ENCODE measurements at places on chromosomes 5 and 9.

- DNase-seq = peak; percentile 70
Measured at GRCh38 chr5:157761690-157762621, 18.4 kb downstream of the LSM11 start.

GRCh38 chr9:34457266-34458012, 931 bp downstream of the FAM219A start:
- peak; percentile 63 for DNase-seq

- DNase-seq = no peak
Measured at GRCh38 chr9:86626802-86627201, 272.6 kb upstream of the TUT7 start.

DNA sequence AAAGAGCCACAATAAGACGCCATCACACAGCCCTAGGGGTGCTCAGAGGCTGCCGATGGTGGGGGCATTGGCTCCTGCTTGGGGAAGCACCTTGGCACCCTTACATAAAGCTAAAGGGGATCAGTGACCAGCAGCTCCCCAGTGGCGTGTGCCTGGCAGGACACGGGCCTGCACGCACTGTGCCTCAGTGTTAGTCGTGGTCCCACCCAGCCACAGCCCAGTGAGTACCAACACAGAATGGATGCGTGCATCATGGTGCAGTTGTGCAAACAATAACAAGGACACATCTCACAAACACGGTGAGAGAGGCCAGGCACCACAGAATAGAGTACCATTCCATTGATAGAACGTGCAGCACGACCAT, 103.2 kb downstream of the WNK2 start:
- no peak for DNase-seq

- no peak for DNase-seq
Measured at GRCh38 chr5:52997424-52997823, 8.3 kb downstream of the ITGA2 start.

- DNase-seq = no peak
Measured at GRCh38 chr5:149740341-149740740, 10.2 kb downstream of the PPARGC1B start.

GRCh38 chr5:163552536-163552935, 47.1 kb downstream of the MAT2B start:
- DNase-seq = no peak

DNA sequence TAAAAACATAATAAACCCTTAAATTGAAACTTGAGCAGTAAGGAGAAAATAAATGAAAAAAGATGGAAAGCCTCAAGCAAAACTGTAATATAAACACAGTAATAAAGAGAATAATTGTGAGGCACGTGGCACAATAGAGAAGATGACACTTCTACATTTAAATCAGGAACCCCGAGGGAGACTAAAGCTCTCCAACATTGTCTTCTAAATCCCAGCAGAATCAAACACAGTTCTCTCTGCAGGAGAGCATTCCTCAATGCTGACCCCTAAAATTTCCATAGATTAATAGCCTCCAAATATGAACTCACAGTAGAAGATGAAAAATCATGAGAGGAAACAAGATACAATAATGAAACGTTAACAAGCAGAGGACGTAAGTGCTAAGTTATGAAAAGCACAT, 721.2 kb upstream of the COX7C start:
- DNase-seq = no peak

GRCh38 chr5:91381774-91382359, 1.2 kb downstream of the ARRDC3 start:
- DNase-seq = peak; percentile 85

DNA sequence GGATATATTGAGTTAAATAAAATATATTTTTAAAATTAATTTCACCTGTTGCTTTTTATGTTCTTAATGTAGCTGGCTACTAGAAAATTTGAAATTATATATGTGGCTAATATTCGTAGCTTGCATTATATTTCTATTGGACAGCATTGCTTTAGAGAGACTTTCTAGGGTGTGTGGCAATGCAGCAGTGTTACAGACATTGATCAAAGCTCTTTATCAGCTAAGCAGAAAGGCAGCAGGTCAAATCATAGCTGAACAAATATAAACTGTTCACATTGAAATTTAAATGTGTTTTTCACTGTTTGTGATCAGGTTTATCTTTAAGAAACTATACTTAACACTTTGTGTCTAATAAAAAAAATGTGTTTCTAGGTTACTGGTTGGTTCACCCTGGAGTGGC, 52.6 kb downstream of the ITGA2 start:
- DNase-seq = no peak

DNA sequence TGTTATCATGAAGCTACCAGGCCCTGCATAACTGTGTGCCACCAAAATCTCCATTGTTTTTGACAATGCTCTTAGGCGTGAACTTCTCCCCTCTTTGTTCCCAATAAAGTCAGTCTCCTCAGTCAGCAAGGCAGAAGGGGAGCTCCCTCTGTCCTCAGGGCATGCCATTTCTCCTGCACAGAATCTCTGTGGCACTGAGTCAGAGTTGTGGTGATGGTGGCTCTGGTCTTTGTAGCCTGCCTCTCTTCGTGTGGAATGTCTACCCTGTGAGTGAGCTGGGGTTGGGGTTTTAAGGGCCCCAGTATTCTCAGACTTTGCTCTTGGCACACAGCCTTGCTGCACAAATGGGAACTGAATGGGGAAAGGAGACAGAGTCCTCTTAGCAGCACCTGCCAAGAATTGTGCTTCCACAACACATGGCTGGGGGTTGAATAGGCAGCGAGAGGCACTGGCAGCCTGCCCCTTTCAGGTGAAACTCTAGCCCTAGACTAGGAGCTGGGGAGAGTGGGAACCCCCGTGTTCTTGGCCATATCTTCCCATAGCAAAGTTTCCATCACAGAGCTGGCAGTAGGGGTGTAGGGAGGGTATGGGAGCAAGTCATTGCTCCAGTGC, 146.6 kb downstream of the SH3GL2 start:
- DNase-seq = no peak

DNA sequence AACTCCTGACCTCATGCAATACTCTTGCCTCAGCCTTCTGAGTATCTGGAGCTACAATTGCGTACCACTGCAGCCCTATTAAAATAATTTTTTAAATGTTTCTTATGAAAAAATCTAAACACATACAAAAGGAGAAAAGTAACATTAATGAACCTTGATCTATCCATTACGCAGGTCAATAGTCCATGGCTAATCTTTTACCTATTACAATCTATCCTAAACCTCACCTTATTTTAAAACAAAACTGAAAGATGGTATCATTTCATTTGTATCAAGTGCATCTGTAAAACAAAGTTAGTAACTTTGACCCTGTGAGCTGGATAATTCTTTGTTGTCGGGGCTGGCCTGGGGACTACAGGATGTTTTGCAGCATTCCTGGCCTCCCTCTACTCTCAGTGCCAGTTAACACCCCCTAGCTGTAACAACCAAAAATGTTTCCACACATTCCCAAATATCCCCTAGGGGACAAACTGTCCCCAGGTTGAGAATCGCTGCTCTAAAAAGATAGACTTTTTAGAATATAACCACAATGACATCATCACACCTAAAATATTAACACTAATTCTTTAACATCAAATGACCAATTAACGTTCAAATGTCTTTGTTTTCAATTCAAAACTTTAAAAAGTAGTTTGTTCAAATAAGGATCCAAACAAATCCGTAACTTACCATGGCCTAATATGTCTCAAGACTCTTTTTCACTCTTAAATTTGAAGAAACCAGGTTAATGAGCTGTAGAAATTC, 54.8 kb downstream of the RNF38 start:
- no peak for DNase-seq

- no peak for DNase-seq
Measured at GRCh38 chr5:76427206-76428140, 24.4 kb downstream of the IQGAP2 start.

DNA sequence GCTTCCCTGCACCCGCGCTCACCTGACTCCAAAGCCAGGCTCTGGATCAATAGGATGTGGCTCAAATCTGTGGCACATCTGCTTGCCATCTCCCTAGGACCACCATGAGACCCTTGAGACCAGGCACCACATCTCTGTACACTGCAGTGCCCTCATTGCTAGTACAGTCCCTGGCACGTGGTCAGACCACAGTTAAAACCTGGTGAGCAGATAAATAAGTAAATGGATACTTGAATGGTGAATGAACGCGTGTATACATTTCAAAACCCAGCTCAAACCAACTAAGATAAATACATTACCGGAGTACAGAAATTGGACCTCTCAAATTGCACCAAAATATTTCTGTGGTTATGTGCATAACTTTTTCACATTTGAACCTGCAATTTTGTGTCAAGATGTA, 221.2 kb upstream of the IRX4 start:
- no peak for DNase-seq

GRCh38 chr5:79803007-79803406, 113.4 kb downstream of the CMYA5 start:
- DNase-seq = no peak

- peak; percentile 45 for DNase-seq
Measured at GRCh38 chr5:93607367-93608258, 24.6 kb downstream of the NR2F1 start.

DNA sequence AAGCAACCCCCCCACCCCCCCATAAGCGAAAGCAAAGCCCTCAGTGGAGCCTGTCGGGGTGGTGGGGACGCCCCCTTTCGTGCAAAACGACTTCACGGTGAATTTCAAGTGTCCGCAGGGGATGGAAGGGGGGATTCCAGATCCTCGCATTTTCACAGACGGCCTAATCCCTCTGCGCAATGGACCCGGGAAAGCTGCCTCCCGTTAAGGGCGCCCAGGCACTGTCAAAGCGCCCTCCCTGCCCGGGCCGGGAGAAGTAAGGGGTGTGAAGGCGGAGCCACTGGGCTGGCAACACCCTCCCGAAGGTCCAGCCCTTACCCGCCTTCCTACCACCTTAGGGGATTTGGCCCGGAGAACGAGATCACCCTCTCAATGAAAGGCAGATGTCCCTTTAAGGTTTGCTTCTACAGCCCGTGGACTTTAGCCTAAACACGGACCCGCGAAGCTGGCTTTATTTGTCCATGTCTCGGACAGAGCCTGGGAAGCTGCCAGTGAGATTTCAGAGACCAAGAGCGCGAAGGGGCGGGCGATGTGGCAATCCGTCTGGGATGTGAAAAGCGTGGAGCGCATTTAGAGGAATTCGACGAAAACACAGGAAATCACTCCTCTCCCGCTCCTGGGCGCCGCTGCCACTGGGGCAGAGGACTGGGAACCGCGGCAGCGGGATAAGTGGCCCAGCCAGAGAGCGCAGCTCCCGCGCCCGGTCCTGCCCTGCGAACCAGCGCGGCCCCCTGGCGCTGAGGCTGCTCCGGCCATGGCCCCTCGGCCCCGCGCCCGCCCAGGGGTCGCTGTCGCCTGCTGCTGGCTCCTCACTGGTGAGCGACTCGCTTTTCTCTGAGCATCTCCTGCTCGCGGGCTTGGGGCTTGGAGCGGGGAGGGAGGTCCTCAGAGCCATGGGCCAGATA, at the start of the genes ITGA1 and PELO:
ITGA1 (plus strand) TSS at position 317 of the 905 bp plus-strand sequence; CDS start at position 755, 438 bp downstream.
PELO (plus strand) TSS at position 317 of the 905 bp plus-strand sequence. CDS start 12,479 bp downstream, outside the sequence.
- DNase-seq = peak; percentile 80

- no peak for DNase-seq
Measured at GRCh38 chr5:179738742-179739141, 6.1 kb downstream of the MAML1 start.

DNA sequence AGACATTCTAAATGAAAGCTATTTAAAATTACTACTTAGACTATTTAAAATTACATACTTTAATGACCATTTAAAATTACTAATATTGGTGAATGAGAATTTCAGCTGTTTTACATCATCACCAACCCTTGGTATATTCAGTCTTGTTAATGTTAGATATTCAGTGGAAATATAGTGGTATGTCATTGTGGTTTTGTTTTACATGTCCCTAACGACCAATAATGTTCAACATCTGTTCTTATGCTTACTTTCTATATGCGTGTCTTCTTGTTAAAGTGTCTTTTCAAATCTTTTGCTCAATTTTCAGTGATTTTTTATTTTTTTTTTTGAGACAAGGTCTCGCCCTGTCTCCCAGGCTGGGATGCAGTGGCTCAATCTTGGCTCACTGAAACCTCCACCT, 279.3 kb upstream of the TARS1 start:
- no peak for DNase-seq

- no peak for DNase-seq
Measured at GRCh38 chr9:130862217-130862616, 27.2 kb downstream of the ABL1 start.
